ENCODE measurements at places on chromosomes 7 and 10.

DNA sequence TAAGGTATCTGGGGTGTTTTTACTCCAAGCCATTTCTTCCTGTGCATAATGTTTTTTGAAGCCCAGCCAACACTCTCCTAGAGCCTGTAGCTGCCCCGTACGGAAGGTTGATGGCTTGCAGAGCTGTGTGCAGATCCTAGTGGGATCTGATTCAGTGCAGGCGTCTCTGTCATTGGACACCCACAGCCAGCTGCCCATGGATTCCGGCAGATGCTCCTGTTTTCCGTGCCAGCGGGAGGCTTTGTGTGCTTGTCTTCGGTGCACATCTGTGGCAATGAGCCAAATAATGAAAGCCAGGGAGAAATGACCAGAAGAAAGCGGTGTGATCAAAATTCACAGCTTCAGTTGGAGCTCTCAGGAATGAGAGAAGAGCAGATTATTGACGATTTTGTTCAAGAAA lies 426.4 kb downstream of the TYW1 start:
- no peak for DNase-seq

DNA sequence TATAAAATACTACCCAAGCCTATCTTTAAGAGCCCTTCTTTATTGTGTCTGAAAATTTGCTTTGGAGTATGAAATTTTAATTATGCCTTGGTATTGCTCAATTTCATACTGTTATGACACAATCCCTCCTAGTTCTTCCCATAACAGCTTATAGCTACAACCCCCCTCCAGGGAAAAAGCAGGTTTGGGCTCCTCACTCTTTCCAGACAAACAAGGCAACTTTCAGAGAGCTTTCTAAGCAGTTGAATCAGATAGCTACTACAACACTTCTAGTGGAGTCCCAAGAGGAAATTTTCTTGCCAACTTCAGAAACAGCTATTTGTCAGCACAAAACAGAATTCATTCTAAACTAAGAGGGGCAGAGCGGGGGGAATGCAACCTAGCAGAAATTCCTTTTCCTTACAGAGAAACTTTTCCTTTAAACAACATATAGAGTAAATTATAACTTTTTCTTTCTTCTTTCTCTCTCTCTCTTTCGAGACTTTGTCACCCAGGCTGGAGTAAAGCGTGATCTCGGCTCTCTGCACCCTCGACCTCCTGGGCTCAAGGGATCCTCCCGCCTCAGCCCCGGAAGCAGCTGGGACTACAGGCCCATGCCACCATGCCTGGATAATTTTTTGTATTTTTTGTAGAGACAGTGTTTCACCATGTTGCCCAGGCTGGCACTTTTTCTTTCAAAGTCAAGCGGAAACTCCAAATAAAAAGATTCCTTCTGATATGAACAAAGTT lies 26.0 kb upstream of the JMJD1C start:
- DNase-seq: no peak

- no peak for DNase-seq
Observed at GRCh38 chr7:35551321-35552081, 143.4 kb downstream of the HERPUD2 start.

DNA sequence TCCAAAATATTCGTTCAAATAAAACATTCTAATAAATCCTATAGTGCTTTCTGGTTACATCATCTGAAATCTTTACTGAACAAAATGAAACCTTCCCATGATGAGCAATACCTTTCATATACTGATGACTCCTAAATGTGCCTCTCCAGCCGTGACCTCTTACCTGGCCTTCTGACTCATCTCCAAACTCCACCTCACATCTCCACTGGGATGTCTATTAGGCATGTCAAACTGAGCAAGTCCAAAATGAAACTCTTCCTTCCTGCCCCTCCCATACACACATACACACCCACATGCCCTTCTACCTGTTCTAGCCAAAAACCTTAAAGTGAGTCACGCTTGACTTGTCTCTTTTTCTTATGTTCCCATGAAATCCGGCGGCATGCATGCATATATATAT lies 22.9 kb downstream of the GSAP start:
- DNase-seq: no peak

GRCh38 chr10:99658622-99659030 lies 683 bp upstream of the ENTPD7 start:
- peak; percentile 5 for DNase-seq

DNA sequence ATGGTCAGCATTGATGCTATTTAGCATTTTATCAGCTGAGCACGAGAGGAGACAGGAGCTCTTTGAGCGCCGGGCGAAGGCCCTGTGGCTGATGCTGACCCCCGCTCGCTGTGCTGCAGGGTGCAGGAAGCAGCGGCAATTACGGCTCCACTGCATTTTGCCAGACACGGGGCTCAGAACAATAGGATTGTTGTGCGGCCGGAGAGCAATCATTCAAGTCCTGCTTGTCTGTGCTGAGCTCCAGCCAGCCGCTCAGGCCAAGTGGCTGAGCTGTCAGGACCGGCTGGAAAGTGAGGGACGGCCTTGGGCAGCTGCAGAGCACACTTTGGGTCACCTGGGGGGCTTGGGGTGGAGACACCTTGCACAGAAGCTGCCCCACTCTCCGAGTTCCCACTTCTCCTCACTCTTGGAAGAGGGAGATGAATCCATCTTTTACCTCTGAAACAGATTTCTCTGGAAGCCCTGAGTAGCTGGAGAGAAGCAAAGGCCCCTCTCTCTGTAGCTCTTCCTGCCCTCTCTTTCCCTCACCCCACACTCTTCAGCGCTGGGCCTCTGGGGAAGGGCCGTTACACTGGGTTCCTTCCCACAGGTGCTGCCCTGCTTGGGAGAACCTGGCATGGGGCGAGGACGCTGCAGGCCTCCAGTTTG lies 17.3 kb upstream of the ADARB2 start:
- no peak for DNase-seq

GRCh38 chr10:63058236-63058635 lies 74.9 kb upstream of the NRBF2 start:
- no peak for DNase-seq

- DNase-seq: no peak
Observed at GRCh38 chr10:3852147-3852904, 67.3 kb upstream of the KLF6 start.

- DNase-seq: no peak
Observed at GRCh38 chr7:8161364-8161828, 100.6 kb downstream of the ICA1 start.

DNA sequence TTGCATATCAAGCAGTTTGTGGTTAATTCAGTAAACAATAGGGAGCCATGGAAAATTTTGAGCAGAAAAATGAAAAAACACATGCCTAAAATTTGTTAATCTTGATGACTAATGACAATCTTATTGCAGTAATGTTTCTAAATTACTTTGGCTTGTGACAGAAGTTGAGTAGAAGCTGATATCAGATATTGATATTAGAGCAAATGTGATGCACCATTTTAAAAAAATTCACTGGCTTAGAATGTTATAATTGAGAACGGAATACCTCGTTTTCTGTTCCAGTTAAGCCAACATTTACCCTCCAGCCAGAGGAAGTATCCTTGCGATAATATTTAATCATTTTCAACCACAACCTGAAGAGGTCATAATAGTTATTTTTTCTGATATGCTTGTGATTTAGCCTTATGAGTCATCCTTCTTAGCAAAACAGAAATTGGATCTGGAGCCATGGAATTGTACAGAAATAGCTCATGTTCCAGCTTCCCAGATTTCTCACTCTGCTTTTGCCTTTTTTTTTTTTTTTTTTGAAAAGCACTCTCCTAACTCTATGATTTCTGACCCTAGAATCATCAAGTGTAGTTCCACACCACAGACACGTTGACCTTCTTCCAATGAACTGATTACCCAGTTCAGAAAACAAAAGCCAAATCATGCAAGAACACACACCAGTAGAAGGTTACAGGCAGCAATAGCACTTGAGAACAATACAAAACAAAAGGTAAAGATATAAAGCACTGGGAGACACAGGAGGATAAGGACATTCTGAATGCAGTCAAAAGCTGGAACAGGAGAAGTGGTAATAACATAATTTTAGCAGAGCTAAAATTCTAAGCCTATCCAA lies 96.8 kb upstream of the PHYHIPL start:
- DNase-seq: no peak

DNA sequence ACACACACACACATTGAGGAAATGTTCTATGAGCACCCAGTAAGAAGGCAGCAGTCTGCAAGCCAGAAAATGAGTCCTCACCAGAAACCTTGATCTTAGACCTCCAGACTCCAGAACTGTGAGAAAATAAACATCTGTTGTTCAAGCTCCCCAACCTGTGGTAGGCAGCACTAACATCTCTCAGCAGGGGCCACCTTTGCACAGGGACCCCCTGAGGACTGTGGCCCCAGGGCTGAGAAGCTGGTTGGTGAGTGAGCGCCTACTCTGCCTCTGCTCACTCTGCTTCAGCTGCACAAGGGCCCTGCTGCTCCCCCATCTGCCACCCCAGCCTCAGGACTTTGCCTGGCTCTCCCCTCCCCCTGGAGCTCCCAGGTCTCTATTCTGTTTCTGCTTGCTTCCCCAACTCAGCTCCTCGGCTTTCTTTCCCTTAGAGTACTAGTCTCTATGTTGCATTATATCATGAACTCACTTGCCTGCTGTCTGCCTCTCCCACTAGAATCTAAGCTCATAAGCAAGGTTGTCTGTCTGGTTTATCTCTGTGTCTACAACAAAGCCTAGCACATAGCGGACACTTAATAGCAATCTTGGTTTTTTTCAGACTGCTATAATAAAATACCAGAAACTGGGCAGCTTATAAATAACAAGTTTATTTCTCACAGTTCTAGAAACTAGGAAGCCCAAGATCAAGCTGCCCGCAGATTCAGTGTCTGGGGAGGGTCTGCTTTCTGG lies 40.4 kb upstream of the PRLHR start:
- no peak for DNase-seq

- DNase-seq: no peak
Observed at GRCh38 chr10:70323138-70323696, 39.4 kb upstream of the NPFFR1 start.

GRCh38 chr10:132233501-132234085 lies 46.8 kb downstream of the DPYSL4 start:
- no peak for DNase-seq

- no peak for DNase-seq
Observed at GRCh38 chr7:155709453-155709852, 65.0 kb downstream of the RBM33 start.

- DNase-seq: no peak
Observed at GRCh38 chr10:84583501-84583900, 255.1 kb downstream of the CCSER2 start.

- DNase-seq: no peak
Observed at GRCh38 chr7:42479816-42480633, 243.0 kb upstream of the GLI3 start.

DNA sequence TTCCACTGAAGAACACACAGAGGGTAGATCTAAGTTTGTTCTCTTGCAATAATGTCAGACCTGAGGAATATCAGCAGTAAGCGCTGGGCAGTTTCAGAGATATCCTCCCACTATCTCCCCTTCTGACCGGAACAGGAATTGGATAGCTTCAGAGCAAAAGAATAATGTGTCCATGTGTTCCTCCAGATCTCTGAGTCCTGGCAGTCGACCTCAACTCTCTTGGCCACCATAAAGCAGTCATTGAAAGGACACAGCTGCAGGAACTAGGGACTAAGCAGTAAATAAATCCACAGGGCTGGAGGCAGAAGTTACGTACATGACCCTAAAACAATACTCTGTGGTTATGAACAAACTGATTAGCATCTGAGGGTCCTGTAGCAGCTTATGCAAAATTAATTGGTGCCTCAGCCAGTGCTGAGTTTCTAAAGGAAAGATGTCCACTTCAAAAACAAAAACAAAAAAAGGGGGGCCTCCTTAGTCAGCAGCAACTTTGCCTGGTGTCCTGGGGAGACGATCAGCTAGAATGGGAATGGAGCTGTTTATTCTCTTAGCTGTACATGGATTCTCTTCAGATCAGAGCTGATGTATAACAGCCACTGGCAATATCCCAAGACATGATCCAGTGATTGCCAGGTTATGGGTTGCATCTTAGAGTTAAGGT lies 6.4 kb upstream of the PRTFDC1 start:
- DNase-seq: no peak

- no peak for DNase-seq
Observed at GRCh38 chr7:2070151-2070763, 162.5 kb downstream of the MAD1L1 start.

DNA sequence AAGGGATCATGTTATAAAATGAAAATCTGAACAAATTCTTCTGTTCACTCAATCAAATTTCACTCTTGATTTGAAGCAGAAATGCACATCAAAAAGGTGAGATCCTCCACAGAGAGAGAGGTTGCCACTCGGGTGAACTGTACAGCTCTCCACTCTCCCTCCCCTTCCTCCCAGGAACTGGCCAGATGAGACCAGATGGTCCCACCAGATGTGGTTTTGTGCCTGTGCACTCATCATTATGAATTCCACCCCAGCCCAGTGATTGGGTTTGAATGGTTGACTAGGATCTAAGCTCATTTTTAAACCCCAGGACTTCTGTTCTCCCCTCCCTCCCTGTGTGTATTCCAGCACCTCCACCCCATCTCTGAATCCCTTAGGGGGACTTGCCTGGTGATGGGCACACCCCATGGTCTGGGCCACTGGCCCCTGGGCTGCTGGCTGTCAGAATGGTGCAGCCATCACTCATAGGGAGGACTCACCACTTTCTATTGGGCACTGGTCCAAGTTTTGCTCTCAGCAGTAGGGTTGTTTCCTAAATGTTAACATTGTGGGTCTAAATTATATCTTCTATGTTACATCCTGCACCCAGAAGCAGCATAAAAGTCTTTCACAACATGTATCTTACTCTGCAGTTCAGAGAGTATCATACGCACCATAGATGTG lies 393.1 kb downstream of the TNS3 start:
- DNase-seq: no peak

DNA sequence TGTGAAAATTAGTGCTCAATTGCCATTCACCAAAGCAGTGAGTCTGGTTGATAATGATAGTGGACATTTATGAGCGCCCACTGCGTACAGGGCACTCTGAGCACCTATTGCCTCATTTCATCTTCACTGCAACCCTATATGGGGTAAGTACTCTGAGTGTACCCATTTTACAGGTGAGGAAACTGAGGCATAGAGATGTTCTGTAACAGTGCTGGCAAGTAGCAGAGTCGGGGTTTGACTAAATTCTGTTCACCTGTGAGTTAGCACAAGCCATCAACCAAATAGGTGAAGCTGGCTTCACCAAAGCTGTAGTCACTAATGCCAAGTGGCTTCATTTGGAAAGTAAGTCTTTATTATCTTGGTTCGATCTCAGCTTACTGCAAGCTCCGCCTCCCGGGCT lies 135.8 kb downstream of the SPAG6 start:
- DNase-seq: no peak

GRCh38 chr7:42189535-42189934 lies 47.5 kb downstream of the GLI3 start:
- no peak for DNase-seq

- no peak for DNase-seq
Observed at GRCh38 chr10:45433716-45434469, 59.9 kb downstream of the ALOX5 start.

- no peak for DNase-seq
Observed at GRCh38 chr7:99021941-99022560, 121.9 kb downstream of the SMURF1 start.

DNA sequence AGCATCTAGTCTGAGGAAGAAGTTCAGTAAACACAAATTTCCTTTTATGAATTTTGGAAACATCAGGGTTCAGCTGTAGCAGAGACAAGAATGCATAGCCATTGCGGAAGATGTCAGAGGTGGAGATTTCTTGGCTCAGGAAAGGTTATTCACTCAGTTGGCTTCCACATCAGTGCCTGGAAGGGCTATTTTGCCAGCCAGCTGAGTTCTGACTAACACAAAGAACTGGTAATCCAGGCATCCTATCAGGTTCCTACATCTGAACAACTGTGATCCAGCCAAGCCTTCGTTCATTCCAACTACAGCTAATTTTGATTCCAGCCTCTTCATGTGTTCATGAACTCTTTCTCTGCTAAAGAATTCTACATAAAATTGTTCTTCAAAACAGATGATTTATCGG lies 965.6 kb downstream of the XPNPEP1 start:
- DNase-seq: no peak

All from activated naive CD4-positive, alpha-beta T cell (primary cell).